ENCODE measurements at places on chromosomes 1 and 21.

- DNase-seq = no peak
These were observed 30.3 kb downstream of the SERTAD4 start for GRCh38 chr1:210262897-210263272.

DNA sequence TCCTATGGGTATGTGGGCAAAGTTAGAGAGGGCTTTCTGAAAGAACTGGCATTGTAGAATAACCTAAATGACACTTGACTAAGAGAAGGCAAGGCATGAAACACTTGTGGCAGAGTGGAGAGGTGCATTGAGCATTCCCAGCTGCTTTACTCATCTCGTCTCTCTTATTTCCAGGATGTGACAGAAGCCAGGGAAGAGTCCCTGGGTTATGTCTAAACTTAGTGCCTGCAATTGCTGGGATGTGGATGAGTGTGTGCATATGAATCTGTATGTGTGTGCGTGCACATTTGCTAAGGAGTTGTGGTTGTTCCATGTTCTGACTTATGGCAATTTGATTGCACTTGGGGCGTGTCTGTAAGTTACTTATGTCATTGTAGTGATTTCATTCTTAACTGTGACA, 1326.5 kb upstream of the B3GALT2 start:
- DNase-seq = peak; percentile 84

DNA sequence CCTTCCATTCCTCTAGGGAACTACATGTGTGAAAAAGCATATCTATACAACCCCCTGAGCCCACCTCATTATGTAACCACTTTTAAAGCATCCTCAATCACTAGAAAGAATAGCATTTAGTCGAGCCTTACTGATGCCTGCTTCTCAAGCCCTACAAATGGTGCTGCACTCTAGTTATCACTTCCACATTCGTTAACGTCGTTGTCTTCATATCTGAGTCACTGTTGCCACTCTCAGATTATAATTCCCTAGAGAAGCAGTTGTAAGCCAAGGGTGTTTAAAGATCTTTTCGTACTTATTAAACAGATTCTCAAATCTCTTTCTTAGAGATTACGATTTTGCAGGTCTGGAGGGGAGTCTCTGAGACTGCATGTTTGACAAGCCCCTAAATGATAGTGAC, 16.5 kb downstream of the ATP1B1 start:
- DNase-seq = no peak

- DNase-seq = no peak
These were observed 748.9 kb downstream of the PLA2G4A start for GRCh38 chr1:187577610-187578009.

DNA sequence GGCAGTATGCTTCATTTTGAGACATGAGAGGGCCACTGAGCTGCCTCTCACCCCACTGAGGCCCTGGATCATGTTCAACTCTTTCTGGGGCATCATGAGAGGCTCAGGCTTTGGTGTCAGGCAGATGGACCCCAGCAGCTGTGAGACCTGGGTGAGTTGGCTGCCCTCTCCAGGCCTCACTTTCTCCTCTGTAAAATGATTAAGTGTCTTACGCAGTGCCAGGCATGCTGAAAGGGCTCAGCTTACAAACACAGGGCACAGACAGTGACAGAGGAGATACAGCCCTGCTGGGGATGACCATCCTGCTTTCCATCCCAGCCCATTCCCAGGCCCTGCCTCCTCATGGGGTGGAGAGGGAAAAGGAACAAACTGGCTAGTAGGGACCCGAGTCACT, 387.4 kb downstream of the MATN1 start:
- DNase-seq = no peak

DNA sequence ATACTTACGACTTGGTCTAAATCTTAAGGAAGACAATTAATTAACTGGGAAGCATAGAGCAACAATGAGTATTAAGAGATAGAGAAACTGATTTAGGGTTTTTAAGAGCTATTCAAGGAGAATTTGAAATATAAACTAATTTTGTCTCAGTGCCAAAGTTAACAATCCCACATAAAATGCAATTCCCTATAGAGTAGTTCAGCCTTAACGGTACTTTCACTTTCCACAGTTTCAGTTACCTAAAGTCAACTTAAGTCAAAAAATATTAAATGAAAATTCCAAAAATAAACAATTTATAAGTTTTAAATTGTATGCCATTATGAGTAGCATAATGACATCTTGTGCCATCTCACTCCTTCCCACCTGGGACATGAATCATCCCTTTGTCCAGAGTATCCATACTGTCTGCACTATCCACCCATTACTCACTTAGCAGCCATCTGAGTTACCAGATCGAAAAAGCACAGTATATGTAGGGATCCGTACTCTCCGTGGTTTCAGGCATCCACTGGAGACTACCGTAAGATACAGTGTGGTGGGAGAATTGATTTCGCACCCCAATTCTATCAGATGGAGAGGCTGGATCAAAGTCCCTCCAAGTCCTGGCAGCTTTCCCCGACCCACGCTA, 4.8 kb upstream of the SARS1 start:
- no peak for DNase-seq

- no peak for DNase-seq
These were observed 15.8 kb downstream of the TMCC2 start for GRCh38 chr1:205243350-205244191.

GRCh38 chr1:223019256-223019655, 123.8 kb downstream of the TLR5 start:
- DNase-seq = no peak

DNA sequence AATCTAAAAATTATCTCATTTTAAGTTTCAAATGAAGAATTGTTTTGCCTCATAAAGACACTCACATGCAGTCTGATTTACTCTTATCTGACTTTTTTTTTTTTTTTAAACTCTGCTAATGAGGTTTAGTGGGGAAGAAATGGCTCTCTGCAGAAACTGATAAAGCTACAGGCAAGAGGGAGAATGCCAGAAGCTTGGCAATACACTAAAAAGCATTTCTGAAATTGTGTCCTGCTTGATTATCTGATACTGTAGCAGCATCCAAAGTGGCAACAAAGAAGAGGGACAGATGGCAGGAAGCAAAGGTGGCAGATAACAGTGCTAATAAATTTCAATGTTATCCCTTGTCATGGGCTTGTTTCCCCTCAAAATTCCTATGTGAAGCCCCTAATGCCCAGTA, 1744.9 kb downstream of the NCAM2 start:
- DNase-seq = no peak

All from NCI-H460 (cell line).